Activated CD4-positive, alpha-beta T cell treated with anti-CD3 and anti-CD28 coated beads, Interleukin-2, Interleukin-6, amounts not matched to agents 100 ng/mL and 50 ng/mL, durations not matched to agents 16 hours and 8 hours (primary cell): ENCODE measurements at places on chromosomes 2 and 18.

GRCh38 chr18:63963615-63964256, 6.1 kb upstream of the SERPINB8 start:
- peak; percentile 66 for DNase-seq

DNA sequence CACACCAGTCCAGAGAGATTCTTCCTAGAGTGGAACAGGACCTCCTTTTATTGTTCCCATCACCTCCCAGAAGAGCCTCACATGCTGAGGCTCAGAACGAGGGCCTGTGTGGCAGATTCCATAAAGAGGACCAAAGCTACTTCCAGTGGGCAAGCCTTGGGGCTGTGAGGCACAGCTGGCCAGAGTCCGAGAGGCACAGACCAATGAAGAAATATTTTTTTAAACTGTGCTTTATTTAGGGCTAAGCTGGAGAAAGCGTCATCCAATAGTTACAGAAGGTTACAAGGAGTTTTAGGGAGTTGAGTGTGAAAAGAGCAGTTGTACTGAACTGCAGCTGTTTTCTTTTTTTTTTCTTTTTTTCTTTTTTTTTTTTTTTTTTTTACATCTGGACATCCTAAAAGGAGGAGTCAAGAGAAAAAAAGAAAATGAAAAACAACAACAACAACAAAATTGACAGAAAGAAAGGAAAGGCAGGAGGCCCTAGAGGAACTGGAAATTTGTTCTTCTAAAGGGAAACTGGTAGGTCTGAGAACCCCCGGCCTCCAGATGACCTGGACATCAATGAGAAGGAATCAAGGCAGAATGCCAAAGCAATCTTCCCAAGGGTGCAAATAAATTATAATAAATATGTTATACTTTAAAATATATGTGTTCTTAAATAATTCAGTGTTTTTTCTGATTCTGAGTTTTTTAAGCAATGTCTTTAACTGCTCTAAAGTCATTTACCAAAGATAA, 322.6 kb downstream of the CELF4 start:
- DNase-seq = no peak

- DNase-seq = peak; percentile 14
These were observed 770 bp downstream of the NBAS start for GRCh38 chr2:15560140-15560987.

GRCh38 chr2:36478332-36478738, 119.6 kb downstream of the FEZ2 start:
- DNase-seq = no peak

DNA sequence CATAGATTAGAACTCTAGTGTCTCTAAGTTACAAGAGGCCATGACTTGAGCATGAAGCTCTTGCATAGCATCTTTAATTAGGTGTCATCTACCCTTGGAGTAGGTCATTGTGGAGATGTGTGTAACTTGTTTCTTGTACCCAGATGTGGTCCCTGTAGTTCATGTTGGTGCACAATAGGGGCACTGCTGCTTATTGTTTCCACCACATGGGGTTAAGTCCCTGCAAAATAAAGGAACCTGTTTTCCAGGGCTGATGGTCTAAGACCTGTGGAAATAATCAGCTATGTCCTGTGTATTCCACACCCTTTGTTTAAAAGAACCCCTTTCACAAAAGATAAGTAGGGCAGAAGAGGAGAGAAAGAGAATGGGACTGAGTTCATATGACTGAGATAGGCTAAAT, 28.6 kb downstream of the ASXL3 start:
- DNase-seq = no peak

DNA sequence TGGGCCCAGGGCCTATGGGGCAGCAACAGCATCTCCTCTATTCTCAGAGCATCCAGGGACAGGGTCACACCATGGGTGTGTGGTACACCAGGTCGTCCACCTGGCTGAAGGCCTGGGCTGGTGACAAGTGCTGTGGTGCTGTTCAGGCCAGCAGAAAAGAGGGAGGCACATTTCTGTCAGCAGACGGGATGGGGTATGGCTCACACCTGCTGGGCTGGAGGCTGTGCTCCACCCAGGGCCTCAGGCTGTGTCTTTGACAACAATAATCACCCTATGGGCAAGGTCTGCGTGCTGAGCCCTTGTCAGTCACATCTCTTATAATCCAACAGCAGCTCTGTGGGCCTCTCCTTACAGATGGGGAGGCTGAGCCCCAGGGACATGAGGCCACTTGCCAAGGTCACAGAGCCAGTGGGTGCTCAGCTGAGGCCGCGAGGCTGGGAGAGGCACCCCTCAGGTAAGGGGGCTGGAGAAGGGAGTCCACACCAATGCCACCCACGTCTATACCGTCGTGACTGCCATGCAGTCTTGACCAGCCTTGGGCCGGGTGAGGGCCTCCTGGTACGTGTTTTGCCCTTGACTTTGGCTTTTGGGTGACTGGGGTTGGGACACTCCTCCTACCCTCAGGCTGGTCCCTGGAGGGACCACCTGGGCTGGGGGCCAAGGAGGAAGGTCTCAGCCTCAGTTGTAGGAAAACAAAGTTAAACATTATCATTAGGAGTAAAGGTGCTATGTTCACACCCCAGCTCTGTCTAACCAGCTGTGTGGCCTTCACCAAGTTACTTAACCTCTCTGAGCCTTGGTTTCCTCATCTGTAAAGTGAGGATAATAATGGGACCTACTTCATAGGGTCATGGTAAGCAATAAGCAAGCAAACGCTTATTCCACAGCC, 5.6 kb upstream of the HS6ST1 start:
- no peak for DNase-seq

- peak; percentile 32 for DNase-seq
These were observed 209.2 kb downstream of the ZNF407 start for GRCh38 chr18:74806700-74807416.
